ENCODE measurements at places on chromosomes 2 and 18. TPM values are rescaled to one million over a fixed set of nuclear protein-coding genes. Genes with fewer than 3 reads are reported as not detected.

The DYNAP gene
- total RNA-seq: not detected

The GAREM1 gene
- total RNA-seq: 19.7 TPM

The ANKRD30B gene
- total RNA-seq: 0.20 TPM

The RHOB gene
- 309 TPM for total RNA-seq

The MATN3 gene
- total RNA-seq: 3.5 TPM

The CYP27C1 gene
- total RNA-seq: 1.0 TPM

All from spinal cord (tissue), 10 donors.